OCI-LY7 (cell line): ENCODE measurements at places on chromosomes 12 and 14. TPM values are rescaled to one million over a fixed set of nuclear protein-coding genes. Genes with fewer than 3 reads are reported as not detected.

GRCh38 chr14:73662487-73662943, 17.7 kb downstream of the DNAL1 start:
- DNase-seq: no peak

DNA sequence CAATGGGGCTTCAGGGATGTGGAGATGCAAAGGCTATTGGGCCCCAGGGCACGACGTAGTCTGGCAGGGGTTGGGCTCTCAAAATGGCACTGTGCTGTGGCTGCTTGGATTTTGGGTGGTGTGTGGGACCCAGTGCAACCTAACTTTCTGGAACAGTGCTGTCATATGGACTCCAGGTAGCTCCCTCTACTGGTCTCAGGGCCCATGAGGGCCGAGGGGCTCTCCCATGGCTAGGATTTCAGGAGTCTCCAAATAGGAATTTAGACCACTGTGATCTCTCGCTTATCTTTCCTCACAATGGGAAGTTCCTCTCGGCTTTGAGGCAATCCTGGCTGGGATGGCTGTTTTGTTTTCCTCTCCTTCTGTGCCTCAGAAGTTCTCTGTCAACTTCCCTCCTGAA, 68.2 kb upstream of the MUCL1 start:
- no peak for DNase-seq

The CPNE6 gene
- not detected in 2 replicates for total RNA-seq

The FLVCR2 gene
- total RNA-seq: not detected in 2 replicates

The CD27 gene
- 39.9 and 48.3 TPM in 2 replicates for total RNA-seq

DNA sequence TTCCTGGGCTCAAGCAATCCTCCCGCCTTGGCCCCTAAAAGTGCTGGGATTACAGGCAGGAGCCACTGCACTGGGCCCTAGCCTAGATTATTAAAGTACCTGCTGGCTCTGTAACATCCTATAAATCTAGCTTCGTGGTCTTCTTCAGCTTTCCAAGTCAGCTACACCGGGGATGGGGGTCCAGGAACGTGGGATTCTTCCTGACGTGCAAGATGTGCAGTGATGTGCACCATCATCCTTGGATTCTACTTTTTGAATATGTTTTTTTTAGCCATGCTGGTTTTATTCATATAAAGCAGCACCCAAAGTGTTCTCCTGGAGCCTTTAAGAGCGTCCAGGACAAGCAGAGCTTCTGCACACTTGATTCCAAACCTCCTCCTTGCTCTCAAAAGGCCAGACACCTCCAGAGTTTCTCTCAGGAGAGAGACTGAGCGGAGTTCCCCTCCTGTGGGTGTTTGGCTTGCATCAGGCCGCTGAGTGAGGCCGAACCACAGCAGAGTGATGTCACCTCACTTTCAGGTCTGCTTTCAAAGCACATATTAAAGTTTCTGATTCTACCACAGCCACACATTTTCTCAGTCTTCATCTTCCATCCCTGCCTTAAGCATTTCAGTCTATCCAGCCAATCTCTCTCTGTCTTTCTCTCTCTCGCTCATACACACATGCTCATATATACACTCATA, 33.4 kb downstream of the VCPKMT start:
- peak; percentile 58 for DNase-seq

The STYK1 gene
- total RNA-seq: 0.11 TPM in 1 of 2 replicates, not detected in the other

GRCh38 chr12:6340745-6341416, 995 bp downstream of the TNFRSF1A start:
- DNase-seq: no peak

DNA sequence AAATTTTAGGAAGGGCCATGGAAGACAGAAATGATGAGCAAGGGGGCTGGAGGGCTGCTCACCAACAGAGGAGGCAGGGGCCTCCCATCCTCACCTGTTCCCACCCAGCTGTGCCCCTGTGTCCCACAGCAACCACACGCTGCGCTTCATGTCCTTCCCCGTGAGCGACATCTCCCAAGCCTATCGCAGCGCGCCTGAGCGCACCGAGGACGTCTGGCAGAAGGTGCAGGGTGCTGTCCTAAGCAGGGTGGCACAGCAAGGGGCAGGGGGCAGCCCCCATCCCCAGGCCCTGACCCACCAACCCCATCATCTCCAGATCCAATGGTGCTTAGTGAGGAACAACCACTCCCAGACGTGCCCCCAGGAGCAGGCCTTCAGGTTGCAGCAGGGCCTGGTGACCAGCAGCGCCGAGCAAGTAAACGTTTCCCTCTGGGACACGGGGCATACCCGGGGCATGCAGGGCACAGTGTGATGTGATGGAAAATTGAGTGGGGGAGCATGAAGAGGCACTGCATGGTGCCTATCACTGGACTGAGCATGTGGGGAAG, 8.1 kb downstream of the CARMIL3 start:
- no peak for DNase-seq

DNA sequence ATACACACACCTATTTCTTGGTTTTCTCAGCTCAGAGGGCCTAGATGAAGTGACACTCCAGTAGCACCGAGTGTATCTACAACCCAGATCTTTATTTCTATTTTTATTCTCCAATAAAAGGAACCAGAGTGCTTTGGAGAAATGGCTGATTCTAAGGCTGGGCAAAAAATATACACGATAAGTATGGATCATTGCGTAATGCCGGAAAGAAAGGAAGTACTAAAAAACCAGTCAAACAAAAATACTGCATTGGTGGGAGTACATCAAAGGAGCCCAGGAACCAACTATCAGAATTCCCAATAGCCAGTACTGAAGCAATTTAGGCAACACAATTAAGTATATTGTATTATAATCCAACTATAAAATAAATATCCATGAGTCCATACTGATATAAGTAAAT, 400.9 kb upstream of the CCDC196 start:
- no peak for DNase-seq

- no peak for DNase-seq
Measured at GRCh38 chr14:50344876-50345563, 32.9 kb downstream of the DMAC2L start.
